ENCODE measurements at places on chromosomes 11 and 22.

- no peak for DNase-seq
Measured at GRCh38 chr11:20321177-20321576, 42.3 kb upstream of the HTATIP2 start.

GRCh38 chr11:32028201-32028600 is 62.7 kb upstream of the RCN1 start:
- DNase-seq, result no peak

DNA sequence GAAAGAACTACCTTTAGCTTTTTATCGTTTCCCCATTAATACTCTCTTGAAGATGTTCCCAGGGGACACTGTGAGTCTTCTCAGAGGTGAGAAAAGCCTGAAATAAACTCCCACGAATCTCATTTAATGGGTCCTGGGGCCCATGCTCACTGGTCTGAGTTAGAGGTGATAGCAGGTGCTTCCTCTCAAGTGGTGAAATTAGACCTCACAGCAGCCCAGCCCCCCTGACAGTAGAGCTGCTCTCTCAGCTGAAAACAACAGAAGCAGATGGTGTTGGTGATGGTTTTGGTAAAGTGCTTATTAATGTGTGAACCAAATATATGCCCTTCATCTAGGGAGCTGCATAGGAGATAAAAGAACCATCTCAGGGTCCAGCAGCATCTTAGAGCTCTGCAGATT is 76.8 kb upstream of the VPREB1 start:
- DNase-seq, result no peak

DNA sequence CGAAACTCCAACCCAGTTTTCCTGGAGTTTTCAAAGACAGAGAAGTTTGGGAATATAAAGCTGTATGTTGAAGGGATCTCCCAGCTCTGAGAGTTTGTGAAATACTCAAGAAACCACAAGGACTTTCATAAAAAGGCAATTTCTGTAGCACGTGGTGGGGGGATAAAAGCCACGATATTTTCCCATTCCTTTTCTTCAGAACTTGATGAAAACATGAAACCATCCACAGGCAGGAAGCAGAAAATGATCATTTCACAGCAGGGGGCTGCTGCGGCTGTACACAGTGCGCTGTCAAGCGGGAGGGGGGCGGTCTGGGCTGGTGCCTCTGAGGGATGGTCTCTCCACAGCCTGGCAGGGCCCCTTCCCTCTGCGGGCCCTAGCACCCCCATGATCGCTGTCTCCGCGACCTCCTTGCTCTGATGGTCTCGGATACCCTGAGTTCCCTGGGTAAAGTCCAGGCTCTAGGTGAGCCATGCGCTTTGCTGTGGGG is 423.2 kb downstream of the MN1 start:
- no peak for DNase-seq

- DNase-seq, result no peak
Measured at GRCh38 chr11:131652231-131652630, 281.8 kb downstream of the NTM start.

DNA sequence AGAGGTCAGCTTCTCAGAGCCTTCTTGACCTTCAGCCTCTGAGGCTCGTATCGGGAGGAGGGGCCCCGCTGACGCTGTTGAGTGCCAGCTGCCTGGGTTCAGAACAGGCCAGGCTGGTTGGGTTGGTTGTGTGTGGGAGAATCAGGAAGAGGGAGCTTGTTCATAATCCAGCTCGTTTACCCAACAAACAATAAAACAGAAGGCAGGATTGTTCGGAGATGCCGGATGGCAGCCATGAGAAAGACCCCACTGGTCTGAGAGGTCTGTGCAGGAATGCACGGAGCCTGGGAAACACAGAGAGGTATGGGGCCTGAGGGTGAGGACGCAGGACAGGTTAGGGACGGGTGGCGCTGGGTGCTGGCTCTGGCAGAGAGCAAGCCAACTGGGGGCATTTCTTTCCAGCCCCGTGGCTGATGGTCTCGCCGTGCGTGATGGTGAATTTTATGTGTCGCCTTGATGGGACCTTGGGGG is 31.6 kb upstream of the SHANK2 start:
- no peak for DNase-seq

DNA sequence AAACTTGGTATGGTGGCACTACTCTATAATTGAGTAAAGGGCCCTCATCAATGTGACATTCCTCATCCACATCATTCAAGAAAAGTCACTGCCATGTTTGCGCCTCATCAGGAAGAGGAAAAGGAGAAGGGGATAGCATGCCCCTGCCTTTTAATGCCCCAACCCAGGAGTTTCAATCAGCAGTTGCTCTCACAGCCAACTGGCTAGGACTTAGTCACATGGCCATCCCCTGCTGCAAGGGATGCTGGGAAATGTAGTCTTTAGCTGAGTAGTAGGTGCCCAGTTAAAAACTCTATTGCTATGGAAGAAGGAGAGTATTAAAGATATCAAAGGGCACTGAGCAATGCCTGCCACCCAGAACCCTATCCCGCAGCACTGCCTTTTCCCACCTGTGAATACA is 10.9 kb upstream of the CCND1 start:
- no peak for DNase-seq

- no peak for DNase-seq
Measured at GRCh38 chr11:108708173-108708572, 43.3 kb downstream of the DDX10 start.

GRCh38 chr11:116641561-116642045 is 131.2 kb downstream of the BUD13 start:
- no peak for DNase-seq

DNA sequence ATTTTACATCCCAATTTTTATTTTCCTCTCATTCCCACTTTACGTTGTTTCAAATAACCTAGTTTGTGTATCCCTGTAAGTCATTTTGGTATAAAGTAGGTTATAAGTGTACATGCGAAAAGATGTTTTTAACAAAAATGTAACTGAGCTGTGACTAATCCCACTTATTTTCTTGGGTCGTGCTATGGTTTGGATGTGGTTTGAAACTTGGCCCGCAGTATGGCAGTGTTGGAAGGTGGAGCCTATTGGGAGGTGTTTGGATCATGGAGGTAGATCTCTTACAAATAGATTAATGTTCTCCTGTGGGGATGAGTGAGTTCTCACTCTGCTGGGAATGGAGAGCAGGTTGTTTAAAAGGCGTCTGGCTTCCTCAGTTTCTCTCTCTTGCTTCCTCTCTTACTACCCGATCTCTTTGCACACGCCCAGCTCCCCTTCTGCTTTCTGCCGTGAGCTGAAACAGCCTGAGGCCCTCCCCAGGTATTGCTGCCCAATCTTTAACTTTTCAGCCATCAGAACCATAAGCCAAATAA is 7.2 kb downstream of the RPL27A start:
- DNase-seq, result no peak

DNA sequence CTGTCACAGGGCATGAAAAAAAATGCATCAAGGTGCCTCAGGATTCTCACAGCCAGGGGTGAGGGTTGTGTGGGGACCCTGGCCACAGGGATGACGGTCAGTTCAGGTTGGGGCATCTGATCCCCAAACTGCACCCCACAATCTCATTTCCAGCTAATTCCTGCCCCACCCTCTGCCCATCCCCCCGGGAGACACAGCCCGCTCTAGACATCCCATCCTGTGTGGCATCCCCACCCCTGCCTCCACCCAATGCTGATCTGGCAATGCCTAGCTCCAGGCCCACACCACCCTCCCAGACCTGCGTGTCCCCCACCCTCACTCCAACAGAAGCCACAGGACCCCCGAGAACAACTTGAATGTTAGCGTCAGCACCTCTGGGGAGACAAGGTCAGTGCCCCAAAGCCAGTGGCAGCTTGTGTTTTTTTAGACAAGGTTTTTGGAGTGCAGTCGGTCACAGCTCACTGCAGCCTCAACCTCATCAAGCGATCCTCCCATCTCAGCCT is 25.3 kb downstream of the TSPAN4 start:
- DNase-seq, result no peak

DNA sequence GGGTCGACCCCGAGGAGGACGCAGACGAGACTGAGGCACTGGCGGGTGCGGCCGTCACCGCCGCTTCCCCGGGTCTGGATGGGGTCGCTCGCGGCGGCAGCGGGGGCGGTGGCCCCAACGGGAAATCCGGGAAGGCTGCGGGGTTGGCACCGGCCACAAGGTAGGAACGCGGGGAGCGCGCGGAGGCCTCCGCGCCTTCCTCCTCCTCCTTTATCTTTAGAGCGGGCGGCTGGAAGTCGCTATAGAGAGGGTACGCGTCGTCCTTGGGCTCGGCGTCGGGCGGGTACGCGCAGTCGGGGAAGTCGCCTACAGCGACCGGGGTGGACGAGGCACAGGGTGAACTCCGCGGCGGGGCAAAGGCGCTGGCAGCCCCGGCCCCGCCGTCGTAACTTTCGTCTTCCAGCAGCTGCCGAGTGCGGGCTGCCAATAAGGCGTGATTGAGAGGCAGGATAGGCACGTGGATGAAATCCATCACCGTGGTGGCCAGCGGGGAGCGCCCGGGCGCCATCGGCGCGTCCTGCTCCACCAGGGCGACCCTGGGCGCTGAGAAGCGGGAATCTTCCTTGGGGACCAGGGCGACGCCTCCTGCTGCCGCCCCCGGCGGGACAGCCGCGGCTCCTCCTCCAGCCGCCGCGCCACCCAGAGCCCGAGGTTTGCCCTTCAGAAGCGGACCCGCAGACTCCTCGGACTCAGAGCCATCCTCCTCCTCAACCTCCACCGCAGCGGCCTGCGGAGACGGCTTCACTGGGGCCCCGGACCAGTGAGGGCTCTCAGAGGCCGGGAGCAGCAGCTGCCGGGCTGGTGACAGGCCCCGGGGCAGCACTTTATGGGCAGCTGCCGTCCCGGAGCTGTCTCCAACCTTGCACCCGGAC is 1.7 kb downstream of the PGR start:
- DNase-seq, result peak; percentile 60

GRCh38 chr11:128905345-128906184 is 14.4 kb downstream of the KCNJ5 start:
- DNase-seq, result no peak

DNA sequence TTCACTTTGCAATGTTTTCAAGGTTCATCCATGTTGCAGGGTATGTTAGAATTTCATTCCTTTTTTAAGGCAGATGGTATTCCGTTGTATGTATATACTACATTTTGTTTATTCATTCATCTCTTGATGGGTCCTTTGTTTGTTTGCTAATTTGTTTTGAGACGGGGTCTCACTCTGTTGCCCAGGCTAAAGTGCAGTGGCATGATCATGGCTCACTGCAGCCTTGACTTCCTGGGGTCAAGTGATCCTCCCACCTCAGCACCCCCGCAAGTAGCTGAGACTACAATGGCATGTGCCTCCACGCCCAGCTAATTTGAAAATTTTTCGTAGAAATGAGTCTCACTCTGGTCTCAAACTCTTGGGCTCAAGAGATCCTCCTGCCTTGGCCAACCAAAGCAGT is 6.2 kb downstream of the UVRAG start:
- no peak for DNase-seq

GRCh38 chr11:95563173-95563572 is 226.4 kb downstream of the FAM76B start:
- no peak for DNase-seq

- DNase-seq, result peak; percentile 91
Measured at GRCh38 chr11:130601141-130601540, 152.7 kb downstream of the ADAMTS15 start.

DNA sequence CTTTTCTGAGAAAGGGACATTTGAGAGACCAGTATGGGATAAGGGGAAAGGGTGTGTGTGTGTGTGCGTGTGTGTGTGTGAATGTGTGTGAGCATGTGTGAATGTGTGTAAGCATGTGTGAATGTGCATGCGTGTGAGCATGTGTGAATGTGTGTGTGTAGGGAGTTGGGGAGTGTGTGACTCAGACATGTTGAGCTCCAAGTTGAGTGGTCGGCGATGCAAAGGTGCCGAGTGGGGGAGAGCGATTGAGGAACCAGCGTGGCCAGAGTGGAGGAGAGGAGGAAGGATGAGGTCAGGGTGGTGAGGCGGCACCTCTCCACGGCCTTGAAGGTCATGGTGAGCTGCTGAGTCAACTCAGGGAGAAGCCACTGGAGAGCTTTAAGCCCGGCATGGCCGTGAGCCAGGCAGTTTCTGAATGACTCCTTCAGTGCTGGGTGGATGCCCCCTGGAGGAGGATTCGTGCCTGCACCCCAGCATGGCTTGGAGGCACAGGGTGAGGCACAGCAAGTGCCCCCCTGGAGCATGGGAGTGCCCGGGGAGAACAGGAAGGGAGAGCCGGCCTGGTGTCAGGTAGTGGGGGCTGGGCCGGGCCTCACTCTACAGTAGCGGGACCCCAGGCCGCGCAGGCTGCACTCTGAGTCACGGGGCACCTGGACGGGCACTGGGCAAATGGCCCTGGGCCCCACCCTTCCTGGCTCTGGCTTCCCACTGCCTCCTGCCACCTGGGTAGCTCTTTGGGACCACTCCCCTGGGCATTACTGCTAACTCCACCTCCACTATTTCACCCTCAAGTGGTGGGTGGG is 8.2 kb upstream of the CCDC88B start:
- DNase-seq, result peak; percentile 78

GRCh38 chr11:13923716-13924650 is 38.5 kb upstream of the SPON1 start:
- DNase-seq, result no peak

DNA sequence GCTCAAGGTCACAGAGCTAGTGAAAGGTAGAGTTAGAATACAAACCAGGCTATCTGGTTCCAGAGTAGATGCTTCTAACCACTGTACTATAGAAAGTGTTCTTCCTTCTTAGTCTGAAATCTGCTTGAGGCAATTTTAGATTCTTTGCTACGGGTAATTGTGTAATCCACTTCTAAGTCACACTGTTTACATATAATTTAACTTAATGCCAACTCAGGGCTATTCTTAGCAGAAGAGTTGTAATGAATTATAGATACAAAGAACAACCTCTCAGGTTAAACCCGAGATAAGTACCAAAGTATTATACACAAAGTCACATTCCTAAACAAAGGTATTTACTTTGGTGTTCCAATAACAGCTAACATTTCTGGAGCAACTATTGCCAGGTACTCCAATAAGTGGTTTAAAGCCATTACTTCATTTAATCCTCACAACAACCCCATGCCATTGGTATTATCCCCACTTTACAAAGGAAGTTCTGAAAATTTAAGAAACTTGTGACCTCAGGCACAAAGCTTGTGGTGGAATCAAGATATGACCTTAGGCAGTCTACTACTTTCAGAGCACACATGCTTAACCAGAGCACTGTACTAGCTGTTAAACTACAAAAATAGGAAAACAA is 31.1 kb upstream of the DDI1 start:
- DNase-seq, result no peak

- DNase-seq, result no peak
Measured at GRCh38 chr22:39493759-39494158, 8.3 kb upstream of the MIEF1 start.

GRCh38 chr11:5291207-5291838 is 10.4 kb downstream of the OR51B4 start:
- no peak for DNase-seq

GRCh38 chr11:111336062-111336461 is 37.7 kb downstream of the POU2AF3 start:
- DNase-seq, result no peak

All from right atrium auricular region (tissue), 2 donors.